ENCODE measurements at places on chromosomes 7 and 10.

- DNase-seq, result no peak
These were observed 26.4 kb downstream of the RAB11FIP2 start for GRCh38 chr10:118020365-118020764.

DNA sequence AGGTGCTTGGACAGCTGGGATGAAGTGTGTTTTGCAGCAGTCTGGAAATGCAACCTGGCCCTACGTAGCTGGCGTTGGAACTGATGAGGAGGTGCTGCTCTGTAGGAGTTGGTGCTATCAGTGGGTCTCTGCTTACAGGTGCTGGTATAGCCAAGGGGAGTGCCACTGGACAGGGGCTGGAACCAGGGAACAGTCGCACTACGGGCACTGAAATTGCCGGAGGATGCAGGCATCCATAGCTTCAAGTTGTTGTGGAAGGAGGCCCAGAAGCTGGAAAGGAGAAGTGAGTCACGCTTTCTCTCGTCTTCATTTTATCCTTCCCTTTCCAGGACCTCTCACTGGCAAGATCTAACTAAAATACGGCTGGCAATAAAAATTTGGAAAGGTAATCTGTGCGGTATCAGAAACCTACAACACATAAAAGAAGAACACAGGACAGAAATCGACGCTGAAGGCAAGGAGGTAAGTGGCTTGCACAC lies 25.8 kb downstream of the MACC1 start:
- peak; percentile 35 for DNase-seq

DNA sequence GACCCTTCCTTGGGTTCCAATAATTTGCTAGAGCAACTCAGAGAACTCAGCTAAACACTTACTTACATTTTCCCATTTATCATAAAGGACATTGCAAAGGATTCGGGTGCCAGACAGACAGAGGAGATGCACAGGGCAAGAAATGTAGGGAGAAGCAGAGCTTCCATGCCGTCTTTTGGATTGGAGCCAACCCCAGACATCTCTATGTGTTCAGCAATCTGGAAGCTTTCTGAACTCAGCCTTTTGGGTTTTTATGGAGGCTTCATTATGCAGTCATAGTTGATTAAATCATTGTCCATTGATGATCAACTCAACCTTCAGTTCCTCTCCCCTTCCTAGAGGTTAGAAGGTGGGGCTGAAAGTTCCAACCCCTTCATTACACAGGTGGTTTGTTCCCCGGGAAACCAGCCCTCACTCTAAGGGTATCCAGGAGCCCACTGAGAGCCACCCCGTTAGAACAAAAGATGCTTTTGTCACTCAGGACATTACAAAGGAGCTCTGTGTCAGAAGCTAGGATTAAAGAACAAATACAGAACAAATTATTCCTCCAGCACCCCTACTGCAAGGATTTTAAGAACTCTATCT lies 211.9 kb upstream of the VSTM2A start:
- DNase-seq, result no peak

DNA sequence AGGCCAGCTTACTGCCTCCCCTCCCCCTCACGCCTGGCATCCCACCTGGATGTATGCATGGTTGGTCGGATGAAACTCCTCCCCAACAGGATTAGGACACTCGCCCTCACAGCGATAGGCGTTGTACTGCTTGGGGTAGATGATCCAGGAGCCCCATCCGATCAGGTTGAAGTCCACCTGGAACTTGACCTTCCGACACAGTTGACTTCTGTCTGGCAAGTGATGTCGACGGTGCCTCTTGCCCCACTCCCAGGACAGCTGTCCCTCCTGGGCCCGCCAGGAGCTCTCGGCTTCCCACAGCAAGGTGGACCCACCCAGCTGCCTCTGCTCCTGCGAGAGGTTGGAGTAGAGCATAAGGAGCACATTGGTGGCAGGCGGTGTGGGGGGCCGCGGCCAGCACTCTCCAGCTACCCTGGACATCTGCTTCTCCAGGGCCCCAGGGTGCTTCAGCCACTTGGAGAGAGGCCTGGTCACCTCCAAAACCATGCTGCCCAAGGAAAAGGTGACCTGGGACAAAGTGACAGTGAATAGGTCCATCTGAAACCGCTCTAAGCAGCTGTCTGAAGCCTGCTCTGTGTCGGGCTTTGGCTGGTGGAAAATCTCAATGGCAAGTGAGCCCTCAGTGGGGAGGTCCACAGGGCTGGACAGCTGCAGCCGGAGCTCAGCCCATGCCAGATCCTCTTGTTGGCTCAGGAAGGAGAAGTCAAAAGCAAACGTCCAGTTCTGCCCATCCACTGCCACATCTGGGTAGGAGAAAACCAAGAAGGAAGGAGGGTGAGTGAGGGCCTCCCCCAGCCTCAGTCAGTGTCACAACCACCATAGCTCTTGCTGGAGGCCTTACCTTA lies 6.0 kb downstream of the NODAL start:
- no peak for DNase-seq

- no peak for DNase-seq
These were observed 483.0 kb upstream of the SORCS1 start for GRCh38 chr10:107647462-107647861.
